AG20443 (cell line): ENCODE measurements at places on chromosomes 6 and 20.
A peak's percentile ranks its signal among the peaks of the same experiment; 100 is the strongest.

DNA sequence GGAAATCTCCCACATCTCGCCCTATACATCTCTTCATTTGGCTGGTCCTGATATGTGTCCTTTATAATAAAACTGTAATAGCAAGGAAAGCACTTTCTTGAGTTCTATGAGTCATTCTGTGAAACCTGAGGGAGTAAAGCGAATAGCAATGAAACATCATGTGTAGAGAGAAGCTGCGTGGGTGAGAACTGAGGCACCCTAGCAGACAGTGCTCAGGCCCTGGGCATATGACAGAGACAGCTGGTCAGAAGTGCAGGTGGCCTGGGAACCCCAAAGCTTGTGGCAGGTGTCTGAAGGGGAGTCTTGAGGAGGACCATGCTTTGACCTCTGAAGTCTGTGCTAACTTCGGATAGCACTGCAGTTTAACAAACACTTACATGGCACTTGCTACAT is 1.3 kb upstream of the BLOC1S5 start:
- no peak for DNase-seq

DNA sequence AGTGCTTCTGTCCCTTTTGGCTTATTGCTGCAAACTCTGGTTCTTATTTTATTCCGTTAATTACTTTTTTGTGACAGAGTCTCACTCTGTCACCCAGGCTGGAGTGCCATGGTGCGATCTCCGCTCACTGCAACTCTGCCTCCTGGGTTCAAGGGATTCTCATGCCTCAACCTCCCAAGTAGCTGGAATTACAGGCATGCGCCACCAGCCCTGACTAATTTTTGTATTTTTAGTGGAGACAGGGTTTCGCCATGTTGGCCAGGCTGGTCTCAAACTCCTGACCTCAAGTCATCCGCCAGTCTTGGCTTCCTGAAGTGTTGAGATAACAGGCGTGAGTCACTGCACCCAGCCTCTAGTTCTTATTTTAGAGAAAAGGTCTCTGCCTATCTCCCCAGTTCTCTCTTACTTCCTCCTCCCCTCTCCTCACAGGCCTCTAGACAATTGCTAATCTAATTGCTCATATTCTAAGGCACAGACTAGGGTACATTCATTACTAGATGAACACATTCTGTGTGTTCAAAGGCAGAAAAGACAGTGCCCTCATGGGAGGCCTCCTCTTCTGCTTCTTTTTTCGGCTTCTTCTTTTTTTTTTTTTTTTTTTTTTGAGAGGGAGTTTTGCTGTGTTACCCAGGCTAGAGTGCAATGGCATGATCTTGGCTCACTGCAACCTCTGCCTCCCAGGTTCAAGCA is 27.0 kb downstream of the EDEM2 start:
- no peak for DNase-seq

DNA sequence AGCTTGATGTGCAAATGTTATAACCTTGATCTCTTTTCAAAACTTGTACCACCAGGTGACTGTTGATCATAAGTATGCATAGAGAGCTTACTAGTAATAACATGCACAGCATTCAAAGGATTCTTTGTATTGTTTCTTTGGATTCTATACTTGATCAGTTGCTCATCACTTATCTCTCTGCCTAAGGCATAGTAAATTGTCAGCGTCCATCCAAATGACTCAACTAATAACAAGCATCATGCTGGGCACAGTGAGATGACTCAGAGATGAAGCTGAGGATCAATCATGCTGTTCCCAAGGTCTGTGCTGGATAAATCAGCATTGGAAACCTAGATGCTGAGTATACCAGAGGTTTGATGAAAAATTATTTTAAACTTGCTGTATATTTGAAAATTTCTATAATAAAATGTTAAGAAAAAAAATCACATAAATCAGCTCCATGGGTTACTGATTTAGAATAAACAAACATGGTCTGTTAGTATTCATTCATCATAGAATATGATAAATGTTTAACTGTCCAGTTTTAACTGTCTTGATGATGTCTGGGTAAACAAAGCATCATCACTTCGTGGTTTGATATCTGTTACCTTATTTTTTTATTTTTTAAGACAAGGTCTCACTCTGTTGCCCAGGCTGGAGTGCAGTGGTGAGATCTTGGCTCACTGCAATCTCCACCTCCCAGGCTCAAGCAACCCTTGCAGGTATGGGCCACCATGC is 45.6 kb upstream of the SGK1 start:
- peak; percentile 67 for DNase-seq

GRCh38 chr6:122589115-122589514 is 21.1 kb upstream of the PKIB start:
- DNase-seq: no peak

DNA sequence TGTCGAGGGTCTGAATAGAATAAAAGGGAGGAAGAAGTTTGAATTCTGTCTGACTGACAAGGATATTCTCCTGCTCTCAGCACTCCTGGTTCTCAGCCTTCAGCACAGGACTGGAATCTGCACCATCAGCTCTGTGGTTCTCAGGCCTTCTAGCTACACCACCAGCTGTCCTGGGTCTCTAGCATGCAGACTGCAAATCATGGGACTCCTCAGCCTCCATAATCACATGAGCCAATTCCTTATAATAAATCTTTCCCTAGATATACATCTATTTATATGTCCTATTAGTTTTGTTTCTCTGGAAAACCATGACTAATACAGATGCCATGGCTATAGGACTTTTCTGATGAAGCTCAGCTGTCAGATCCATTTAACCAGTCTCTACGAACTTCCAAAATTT is 132.8 kb upstream of the ECI2 start:
- no peak for DNase-seq

GRCh38 chr6:10722570-10722819 is 375 bp upstream of the TMEM14C start:
- no peak for DNase-seq

- DNase-seq: peak; percentile 49
Observed at GRCh38 chr6:134750669-134751068, 199.2 kb downstream of the ALDH8A1 start.

GRCh38 chr6:129500958-129501739 is 208.8 kb downstream of the ARHGAP18 start:
- peak; percentile 80 for DNase-seq

- DNase-seq: no peak
Observed at GRCh38 chr6:90222724-90223198, 73.9 kb downstream of the BACH2 start.

DNA sequence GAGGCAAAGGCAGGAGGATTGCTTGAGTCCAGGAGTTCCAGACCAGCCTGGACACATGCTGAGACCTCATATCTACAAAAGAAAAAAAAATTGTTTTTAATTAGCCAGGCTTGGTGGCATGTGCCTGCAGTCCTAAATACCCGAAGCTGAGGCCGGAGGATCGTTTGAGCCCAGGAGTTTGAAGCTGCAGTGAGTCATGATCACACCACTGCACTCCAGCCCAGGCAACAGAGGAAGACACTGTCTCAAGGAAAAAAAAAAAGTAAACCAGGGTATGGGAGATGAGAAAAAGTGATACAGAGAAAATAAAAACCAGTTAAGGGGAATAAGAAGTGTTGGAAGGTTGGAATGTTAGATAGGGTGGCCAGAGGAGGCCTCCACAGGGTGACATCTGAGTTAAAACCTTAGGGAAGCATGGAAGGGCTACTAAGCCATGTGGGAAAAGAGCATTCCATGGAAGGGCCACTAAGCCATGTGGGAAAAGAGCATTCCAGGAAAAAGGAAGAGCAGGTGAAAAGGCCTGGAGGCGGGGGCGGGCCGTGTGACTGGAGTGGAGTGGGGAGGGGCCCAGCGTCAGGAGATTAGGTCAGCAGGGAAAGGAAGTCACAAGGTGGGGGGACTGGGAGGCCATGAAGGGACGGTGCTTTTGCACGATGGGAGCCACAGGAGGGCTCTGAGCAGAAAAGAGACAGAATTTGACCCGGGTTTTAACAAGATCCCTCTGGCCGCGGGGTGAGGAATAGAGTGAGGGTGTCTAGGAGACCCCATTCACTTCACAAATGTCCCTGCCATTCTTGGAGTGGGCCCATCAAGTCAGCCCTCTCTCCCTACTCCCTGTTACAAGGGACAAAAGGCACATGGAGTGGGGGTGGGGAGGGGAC is 18.3 kb downstream of the CPNE5 start:
- no peak for DNase-seq

- DNase-seq: no peak
Observed at GRCh38 chr6:168012431-168013249, 15.2 kb downstream of the KIF25 start.

DNA sequence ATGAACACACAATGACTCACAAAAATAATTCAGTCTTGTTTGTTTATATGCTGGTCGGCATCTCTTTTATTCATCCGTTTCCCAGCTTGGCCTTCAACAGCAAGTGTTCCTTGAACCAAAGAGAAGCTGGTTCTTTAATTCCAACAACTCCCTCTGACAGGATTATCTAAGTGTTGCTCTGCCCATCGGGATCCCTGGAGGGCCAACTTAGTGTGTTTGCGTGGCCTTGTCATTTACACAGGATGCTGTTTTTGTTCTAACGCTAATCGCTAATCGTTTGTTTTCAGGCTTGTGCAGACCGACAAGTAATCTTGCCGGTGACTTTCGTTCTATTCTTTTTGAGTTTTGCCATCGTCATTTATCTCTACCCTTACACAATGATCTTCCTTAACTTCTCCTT is 267.4 kb upstream of the EXOC2 start:
- no peak for DNase-seq

GRCh38 chr6:12875051-12875450 is 158.5 kb downstream of the PHACTR1 start:
- DNase-seq: peak; percentile 71

DNA sequence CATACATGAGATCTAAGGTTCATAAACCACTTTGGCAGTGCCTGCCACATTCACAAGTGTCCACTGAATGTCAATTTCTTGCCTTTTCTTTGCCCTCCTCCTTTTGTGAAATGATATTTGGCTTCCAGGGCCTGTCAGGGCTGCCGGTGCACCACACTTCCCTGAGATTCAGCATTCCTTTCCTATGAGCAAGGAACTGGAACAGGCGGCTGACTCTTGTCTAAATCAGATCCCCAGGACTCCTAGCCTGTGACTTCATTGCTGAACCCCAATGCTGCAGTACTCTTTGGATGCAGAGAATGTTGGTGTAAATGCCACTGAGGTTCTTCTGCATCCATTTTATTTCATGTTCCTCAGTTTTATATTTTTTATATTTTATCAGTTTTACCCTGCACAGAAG is 172.2 kb downstream of the ARID1B start:
- peak; percentile 67 for DNase-seq

- DNase-seq: no peak
Observed at GRCh38 chr20:48106428-48106827, 321.1 kb upstream of the SULF2 start.
